Sciatic nerve (tissue), 2 donors: ENCODE measurements at places on chromosomes 7 and 10.
A peak's percentile ranks its signal among the peaks of the same experiment; 100 is the strongest.

DNA sequence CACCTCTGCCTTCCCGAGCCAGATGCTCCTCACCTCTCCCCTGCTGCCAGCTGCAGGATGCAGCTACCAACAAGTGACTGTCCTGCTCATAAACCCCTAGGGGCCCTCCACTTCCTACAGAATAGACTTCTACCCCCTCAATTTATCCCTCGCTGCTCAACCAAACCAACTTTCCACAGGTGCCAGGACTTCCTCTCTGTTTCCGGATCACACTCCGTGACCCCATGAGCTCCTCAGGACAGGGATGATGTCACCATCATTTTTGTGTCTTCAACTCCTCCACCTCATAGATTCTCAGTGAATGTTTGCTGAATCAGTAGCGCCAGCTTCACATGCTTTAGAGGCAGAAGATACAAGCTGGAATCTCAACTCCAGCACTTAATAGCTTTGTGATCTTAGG is 25.8 kb upstream of the ADRB1 start:
- no peak for DNase-seq

DNA sequence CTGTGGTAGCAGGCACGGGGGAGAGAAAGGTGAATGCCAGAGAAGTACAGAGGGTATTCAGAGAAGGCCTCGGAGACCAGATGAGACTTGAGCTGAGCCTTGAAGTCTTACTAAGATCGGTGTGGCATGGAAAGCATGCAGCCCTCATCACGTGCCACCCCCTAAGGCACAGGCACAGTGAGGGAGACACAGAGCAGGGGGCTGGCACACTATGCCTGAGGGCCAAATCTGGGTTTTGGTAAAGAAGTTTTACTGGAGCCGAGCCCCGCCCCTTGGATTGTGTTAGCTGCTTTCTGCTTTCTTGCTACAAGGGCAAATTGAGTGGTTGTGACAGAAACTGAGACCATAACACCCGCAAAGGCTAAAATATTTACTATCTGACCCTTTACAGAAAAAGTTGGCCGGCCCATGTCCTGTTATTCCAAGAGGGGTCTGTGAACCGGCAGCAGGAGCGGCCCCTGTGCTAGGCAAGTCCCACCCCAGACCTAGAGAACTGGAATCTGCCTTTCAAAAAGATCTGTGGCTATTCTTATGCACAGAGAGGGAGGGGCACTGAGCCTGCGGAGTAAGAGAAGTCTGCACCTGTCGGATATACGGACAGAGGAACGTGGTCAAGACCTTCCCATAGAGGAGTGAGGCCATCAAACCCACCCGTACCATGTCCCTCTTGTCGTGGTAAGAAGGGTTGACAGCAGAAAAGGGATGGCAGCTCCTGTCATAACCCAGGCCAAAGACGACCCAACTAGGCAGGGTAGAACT is 109.3 kb upstream of the RHEB start:
- no peak for DNase-seq

- no peak for DNase-seq
Observed at GRCh38 chr7:54581511-54581910, 39.3 kb downstream of the VSTM2A start.

DNA sequence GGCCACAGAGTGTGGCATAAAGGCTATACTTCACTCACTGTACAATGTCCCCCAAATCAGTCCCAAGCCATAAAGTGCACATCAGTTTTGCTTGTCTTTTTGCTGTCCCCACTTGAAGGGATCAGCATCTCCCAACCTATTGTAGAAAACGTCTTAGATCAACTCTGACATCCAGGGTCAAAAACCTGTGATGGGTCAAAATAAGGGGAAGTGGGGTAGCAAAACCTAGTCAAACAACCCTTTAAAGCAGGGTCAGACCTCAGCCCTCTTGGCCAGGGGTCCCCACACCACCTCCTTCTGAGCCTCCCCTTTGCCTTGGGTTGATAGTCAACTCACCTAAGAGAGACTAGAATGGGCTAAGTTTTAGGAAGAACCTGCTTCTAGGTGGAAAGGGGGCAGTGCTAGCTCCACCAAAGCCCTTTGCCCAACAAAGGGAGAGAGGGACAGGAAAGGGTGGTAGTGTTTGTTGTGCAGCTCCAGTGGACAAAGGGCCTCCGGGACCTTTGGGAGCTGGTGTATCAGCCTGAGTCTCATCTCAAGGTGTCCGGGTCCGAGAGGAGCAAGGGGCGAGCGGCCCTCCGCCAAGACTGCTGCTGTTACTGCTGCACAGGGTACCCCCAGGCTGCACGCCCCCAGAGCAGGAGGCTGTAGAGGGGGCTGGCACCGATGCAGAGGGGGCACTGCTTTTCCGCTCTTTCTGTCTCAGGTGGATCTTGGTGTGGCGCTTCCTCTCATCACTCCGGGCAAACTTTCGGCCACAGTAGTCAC is 3.3 kb downstream of the EGR2 start:
- DNase-seq: no peak

GRCh38 chr7:132179080-132179430 is 397.2 kb downstream of the PLXNA4 start:
- no peak for DNase-seq

GRCh38 chr7:153433223-153433622 is 619.0 kb upstream of the DPP6 start:
- no peak for DNase-seq

DNA sequence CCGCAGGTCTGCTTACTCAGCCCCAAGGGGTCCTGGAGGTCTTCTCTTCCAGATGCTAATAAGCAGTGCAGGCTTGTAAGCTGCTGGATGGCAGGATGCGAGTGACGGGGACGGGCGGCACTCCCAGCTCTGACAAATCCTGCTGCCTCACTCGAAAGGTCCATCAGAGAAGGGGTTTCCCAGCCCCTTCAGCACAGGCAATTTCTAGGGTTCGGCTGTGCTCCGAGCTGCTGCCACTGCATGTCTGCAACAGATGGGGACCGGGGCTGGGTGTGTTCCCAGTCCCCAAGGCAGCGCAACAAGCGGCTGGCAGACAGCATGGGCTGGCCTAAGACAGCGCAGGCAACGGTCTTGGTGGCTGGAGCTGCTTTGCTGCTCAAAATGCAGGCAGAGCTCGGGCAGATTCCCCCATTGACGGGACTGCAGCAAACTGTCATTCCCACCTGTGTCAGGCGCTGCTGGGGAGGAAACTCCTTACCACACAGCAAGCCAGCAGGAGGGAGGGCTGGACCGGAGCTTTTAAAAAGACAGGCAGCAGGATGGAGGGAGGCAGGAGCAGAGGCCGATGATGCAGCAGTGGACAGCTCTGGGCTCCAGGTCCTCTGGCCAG is 62.4 kb downstream of the PRKAG2 start:
- no peak for DNase-seq

- DNase-seq: no peak
Observed at GRCh38 chr7:86926732-86927131, 132.7 kb downstream of the ELAPOR2 start.

GRCh38 chr7:157419035-157419293 is 82.2 kb downstream of the DNAJB6 start:
- DNase-seq: no peak

- DNase-seq: no peak
Observed at GRCh38 chr7:142807855-142808460, 37.2 kb downstream of the PRSS2 start.

DNA sequence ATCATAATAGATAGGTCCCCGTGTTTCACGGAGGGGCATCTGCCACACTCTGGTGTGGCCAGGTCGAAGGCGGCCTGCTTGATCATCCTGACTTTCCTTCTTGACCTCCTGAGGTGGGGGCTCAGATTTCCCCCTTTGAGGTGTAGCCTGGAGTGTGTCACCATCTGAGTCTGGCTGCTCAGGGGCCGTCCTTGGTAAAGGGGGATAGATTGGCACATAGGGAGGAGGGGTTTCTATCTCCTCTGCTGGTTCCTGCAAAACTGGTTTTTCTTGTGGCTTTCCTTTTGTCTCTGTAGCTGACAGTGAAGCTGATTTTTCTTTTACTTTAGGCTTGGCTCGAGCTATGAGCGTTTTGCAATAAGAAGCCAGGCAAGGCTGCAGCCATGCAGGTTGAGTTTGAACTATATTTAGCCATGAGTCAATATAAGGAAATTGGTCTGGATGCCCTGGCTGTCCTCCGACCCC is 7.1 kb upstream of the ZNF117 start:
- DNase-seq: no peak

DNA sequence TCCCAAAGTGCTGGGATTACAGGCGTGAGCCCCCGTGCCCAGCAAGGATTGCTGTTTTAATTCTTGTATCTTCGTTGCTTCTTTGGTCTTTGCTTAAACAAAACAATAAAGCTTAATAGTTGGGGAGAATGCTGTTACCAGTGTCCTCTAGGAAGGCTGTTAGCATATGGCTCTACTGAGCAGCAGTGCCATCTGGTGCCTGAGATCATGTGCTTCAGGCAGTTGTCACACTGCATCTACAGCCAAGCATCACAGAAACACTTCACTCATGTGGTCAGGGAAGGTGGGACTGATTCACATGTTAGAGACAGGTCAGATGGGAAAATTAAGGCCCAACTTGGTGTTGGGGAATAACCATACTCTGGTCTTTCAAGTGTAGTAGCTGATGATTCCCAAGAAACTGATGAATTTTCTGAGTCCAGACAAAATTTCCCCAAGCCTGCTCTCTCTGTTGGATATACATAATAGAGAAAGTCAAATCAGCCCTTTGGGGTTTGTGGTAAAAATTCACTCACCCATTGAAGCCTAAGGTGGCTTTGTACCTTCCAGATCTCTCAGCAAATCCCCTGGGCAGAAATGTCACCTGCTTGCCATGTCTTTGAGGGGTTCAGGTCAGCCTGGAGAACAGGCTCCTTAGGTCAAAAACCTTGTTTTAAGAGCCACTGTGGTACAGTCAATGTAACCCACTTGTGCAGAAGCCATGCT is 28.4 kb downstream of the UBE2D4 start:
- no peak for DNase-seq

DNA sequence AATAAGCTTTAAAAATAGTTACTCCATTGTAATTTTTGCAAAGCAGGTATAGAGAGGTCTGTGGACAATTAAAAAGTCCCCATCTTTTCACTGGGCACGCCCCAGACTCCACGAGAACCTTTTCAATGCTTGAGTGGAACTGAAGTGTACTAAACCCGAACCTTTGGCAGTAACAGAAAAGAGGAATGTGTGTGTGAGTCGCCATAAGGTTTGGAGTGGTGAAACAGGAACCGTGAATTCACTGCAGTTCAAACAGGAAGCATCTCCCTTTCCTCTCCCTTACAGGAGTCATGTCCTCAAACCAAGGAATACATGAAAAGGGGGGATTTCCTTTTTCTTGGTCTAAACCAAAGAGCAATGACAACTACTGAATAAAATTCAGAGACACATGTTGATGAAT is 23.2 kb downstream of the NDUFB2 start:
- DNase-seq: no peak

GRCh38 chr7:108294595-108294994 is 161.6 kb downstream of the NRCAM start:
- no peak for DNase-seq

DNA sequence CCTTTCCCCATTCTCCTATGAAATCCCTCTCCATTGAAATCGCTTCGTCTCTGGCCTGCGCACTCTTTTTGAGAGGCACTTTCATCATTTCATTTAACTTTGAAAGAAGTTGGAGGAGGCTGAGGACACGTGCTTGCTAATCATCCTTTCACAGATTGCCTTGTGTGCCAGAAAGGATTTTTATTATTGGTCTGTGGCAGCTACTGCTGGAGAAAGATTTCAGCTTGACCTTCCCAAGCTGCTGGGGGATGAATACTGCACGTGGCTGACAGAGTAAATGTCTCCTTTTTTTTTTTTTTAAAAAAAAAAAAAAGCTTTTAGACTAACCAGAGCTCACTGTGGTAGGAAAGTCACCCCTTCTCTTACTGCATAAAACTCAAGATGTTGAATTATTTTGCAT is 44.2 kb upstream of the KCNIP2 start:
- no peak for DNase-seq

DNA sequence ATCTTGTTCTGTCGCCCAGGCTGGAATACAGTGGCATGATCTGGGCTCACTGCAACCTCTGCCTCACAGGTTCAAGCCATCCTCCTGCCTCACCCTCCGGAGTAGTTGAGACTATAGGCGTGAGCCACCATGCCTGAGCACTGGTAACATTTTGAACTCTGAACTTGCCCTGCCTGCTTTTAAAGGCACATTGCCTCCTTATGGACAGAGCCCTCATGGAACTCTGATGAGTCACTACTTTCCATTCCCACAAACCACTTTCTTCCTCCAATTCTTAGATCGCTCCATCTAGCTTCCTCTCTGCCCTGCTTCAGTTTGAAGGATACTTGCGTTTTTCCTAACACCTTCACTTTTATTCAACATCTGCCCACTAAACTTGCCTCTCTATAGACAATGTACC is 38.1 kb downstream of the PRPS1L1 start:
- no peak for DNase-seq

DNA sequence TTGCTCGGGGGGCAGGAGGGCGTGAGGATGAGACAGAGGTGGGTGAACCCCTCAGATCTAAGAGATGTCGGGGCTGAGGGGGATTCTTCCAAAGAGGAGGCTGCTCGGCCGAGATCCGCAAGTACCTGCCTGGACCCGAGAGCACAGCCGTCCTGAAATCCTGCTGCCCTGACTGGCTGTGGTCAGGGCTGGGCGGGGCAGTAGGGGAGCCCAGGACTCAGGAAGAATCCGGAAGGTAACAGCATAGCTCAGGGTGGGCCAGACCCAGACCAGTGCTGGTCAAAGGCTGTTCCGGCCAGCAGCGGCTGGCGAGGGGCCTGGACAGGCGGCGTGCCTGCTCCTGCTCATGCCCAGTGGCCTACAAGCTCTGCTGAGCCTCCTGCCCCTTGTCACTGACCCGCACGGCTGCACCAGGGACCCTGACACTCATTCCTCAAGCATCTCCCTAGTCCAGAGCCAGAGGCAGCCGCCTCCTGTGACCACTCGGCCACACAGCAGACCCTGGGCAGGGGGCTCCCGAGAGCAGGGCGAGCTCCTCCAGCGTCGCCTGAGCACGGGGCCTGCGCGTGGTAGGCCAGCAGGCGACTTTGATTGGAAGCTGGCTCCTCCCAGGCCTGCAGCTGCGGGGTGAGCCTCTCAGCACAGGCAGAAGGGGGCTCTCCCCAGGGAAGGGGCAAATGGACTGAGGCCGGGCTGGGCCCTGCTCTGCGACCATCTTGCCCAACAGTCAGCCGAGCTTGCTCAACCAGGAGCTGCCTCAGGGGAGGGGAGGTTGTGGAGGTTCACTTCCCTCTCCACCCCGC is 3.1 kb upstream of the ADAP1 start:
- DNase-seq: no peak

DNA sequence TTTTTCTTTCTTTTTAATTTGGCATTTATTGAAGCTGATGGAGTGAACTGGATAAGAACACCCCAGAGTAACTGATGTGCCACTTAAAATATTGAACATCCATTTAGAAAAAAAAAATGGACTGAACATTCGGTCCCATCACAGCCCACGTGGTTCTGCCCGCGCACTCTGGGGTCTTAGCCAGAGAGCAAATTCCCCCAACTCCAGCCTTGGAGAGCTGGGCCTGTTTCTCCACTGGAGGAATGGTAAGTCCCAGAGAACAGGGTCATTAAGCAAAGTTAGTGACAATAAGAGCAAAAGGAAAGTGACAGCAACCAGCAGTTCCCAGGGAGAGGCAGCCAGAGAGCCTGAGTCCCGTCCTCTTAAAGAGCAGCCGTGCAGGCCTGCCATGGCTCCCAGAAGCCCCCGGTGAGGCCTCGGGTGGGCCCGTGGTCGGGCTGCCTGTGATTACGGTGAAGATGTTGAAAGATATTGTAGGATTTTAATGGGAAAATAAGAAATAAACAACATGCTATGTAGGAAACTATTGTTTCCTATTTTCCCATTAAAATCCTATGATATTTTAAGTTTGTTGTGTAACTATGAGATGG is 487.9 kb upstream of the MKI67 start:
- no peak for DNase-seq

- no peak for DNase-seq
Observed at GRCh38 chr7:128757203-128757602, 18.0 kb downstream of the CALU start.

- peak; percentile 67 for DNase-seq
Observed at GRCh38 chr7:68176974-68177373, 1180.3 kb downstream of the TYW1 start.
